ENCODE measurements at places on chromosomes 5 and 9. TPM values are rescaled to one million over a fixed set of nuclear protein-coding genes. Genes with fewer than 3 reads are reported as not detected.

- no peak for DNase-seq
Measured at GRCh38 chr9:84916769-84917168, 247.2 kb downstream of the NTRK2 start.

- no peak for DNase-seq
Measured at GRCh38 chr9:113963017-113963620, 87.0 kb downstream of the ZNF618 start.

- no peak for DNase-seq
Measured at GRCh38 chr5:125348936-125349831, 602.7 kb upstream of the ZNF608 start.

DNA sequence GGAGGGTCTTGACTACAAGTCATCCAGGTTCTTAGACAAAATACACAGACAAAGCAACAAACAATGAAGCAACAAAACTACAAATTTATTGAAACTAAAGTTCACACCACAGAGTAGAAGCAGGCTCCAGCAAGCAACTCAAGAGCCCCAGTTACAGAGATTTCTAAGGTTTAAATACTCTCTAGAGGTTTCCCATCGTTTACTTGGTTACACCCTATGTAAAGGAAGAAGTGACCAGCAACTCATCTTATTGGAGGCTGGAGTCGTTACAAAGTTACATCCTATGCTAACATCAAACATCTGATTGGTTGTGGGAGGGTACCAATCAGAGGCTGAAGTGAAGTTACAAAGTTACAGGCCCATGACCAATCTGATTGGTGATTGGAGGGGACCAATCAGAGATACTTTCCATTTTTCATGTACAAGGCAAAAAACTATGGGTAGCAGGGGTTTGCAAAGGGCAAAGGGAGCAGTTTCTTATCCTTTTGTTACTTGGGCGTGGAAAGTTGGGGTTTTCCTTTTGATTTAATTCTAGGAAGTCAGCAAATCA lies 2292.6 kb upstream of the C9orf72 start:
- DNase-seq, result no peak

DNA sequence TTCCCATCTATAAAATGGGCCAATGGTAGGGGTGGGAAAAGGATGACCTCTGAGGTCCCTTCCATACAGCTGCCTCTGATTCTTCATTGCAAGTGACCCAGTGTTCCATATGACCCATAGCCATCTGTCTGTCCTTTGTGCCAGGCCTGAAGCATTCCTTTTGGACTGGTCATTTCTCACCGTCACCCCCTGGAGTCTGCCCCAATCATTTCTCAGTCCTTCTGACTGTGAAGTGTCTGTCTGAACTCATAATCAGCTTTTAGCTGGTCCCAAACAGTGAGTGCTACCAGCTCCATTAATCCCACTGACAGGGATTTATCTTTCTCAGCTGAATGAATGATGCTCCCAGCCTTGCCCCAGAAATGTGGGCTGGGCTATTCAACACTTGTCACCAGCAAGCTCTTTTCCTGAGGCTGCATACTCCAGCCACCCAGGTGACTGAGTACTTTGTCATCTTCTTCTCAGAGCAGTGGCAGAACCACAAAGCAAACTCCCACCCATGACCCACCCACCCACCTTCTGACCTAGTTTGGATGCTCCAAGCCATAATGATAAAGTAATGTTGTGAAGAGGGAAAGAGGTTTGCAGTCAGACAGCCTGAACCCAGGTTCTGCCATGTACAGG lies 37.4 kb downstream of the KCNIP1 start:
- no peak for DNase-seq

GRCh38 chr5:87183896-87184295 lies 83.8 kb upstream of the RASA1 start:
- DNase-seq, result no peak

DNA sequence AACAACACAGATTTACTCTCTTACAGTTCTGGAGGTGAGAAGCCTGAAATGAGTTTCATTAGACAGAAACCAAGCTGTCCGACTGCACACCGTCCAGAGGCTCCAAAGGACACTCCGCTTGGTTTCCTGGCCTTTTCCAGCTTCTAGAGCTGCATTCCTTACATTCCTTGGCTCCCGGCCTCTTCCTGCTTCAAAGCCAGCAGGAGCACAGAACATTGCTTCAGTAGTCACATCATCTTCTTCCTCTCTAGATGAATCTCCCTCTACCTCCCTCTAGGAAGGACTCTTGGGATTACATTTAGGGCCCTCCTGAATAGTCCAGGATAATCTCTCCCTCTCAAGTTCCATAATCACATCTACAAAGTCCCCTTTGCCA lies 213.3 kb downstream of the CDK5RAP2 start:
- no peak for DNase-seq

GRCh38 chr9:90722071-90722470 lies 79.4 kb upstream of the DIRAS2 start:
- no peak for DNase-seq

DNA sequence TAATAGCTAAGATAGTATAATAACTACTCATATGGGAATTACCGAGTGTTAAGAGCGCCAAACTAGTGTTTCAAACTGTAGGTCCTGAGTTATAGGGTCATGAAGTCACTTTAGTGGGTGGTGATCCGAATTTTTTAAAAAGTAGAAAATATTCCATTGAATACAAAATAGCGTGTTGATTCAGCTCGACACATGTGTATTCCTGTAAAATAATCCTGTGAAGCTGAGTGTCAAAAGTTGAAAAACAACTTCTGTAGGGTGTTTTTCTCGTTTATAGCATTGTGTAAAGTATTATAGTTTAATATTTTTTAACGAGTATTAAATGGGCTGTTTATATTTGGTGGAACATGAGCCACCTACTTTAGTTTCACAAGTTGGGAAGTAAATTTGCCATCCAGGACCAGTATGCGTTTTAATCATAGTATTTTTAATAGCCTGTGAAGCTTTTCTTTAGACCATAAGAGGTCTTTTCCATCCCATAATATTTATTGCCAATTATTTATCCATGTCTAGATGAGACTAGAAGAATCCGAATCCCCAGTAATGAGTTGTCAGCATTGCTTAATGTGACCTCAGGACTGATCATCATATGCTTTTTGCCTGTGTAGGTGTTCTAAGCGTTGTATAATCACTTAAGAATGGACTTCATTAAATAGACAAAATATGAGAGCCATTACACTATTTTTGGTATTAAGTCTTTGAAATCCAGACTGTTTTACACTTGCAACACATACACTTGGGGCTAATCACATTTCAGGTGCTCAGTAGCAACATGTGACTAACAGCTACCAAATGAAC lies 84.1 kb downstream of the PTPDC1 start:
- DNase-seq, result no peak

GRCh38 chr9:22088717-22089061 lies 79.6 kb upstream of the CDKN2B start:
- no peak for DNase-seq

Gene BAAT
- total RNA-seq, result not detected

Gene CCNO
- total RNA-seq, result not detected

Gene FRMD3
- 6.1 TPM for total RNA-seq
